ENCODE measurements at places on chromosomes 7 and 10.

DNA sequence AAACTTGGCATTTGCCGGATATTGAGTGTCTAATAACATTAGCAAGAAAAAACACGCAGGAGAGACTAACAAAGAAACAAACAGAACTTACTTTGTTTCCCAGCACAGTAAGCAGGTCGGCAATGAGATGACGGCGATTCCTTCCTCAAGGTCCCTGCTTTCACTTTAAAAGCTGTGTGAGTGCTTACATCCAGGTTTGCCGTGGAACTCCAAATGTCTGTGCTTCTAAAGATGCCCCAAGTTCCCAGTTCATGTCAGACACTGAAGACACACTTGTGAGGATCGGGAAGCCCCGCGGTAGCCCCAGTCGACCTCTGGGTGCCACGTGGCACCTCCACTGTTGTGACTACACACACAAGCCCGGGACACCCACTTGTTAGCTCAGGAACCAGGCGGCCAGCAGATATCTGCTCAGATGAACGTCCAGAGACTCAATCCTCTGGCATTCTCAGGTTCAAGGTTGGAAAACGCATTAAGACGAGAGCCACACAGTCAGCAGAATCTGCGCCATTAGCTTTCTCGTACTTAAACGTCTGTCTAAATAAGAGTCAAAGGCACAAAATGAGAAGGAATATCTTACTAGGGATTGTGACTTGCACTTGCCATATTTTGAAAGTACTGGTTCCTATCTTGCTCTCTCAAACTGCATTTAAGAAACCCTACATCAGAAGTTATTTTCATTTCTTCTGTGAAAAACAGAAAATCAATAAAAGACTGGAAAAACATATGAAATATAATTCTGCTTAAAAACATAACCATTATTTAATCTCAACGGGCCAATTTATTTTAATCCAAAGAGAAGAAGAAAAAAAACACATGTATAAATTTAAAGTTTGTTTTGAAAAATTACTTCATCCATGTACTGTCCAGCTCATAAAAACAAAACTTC lies 207.6 kb upstream of the KLF14 start:
- DNase-seq: no peak

DNA sequence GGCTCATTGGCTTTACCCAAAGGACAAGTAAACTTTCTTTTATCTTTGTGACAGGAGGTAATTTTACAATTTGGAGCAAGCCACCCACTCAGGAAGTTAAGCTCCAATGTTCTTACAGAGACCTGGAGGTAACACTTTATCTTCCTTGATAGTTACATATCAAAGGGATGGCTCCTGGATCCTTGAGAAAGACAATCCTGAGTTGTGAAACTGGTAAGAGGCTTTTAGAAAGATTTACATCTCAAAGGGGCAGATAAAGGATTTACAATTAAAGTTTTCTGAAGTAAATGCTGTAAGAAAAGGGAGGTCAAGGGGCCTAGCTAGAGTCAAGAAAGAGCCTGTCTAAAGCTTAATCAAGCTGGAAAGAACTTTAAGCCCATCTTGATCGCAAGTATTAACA lies 124.4 kb upstream of the ZNF804B start:
- no peak for DNase-seq

DNA sequence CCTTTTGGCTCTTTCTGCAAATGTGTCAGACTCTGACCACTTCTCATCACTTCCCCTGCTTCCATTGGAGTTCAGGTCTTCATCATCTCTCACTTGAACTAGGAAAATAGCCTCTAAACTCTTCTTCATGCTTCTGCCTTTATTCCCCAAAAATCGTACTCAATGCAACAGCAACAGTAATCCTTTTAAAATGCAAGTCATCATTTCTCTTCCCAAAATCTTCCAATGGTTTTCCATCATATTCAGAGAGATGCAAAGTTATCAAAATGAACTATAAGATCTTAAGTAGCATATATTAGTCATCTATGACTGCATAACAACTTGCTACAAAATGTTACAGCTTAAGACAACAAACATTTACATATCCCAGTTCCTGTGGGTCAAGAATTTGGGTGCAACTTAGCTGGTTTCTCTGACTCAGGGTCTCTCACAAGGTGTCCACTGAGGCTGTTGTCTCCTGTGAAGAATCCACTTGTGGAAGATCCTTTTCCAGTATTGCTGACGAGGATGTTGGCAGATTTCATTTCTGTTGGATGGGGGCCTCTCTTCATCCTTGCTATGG lies 31.0 kb upstream of the ETV1 start:
- no peak for DNase-seq

DNA sequence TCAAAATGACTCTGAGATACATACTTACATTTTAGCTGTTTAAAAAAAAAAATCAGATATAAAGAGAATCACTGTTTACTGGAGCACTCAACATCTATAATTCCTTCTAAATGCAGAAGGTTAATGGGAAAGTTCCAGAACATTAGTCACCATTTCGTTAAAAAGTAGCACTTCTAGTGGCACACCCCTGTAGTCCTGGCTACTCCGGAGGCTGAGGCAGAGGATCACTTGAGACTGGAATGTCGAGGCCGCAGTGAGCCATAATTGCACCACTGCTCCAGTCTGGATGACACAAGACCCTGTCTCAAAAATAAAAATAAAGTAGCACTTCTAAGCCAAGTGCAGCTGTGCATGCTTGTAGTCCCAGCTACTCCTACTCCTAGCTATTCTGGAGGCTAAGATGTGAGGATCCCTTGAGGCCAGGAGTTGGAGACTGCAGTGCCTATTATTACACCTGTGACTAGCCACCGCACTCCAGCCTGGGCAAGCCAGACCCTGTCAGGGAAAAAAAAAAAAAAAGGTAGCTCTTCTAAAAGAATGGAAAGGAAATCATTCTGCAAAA lies 2.2 kb downstream of the FGFBP3 start:
- DNase-seq: no peak

DNA sequence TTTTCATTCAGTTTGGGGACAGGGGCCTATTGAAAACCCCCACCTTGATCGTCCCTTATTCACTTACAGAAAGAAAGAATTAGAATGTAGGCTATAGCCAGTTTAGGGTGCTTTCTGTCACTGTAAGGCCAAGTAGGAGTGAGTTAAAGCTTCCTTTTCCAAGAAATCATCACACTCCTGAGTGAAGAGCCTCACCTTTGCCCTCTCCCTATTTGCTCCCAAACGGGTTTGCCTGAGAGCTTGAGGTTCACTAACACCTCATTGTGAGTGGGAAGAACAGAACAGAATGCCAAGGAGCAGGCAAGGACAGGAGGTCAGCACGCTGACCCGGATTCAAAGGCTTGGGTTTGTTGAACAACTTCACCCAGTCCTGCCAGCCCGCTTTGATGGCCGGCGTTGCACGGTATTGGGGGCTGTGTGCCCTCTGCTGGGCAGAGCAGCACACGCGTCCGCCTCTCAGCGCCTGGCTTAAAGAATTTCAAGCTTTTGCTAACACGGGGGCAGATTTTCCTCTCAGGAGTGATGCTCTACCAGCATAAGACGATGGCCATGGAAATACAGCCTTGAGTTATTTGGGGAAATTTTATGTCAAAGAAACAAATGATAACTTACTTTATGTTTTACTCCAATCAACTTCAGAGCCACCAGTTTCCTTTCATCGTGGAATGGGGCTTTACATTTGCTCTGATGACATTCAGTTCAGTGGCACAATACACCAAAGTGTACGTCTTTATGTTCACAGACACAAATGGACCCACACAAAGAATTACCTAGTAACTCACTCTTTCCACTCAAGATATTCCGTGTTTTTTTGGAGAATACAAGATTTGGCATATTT lies 470.0 kb downstream of the SUGCT start:
- DNase-seq: no peak

GRCh38 chr10:108586424-108586823 lies 1336.9 kb downstream of the XPNPEP1 start:
- DNase-seq: no peak

DNA sequence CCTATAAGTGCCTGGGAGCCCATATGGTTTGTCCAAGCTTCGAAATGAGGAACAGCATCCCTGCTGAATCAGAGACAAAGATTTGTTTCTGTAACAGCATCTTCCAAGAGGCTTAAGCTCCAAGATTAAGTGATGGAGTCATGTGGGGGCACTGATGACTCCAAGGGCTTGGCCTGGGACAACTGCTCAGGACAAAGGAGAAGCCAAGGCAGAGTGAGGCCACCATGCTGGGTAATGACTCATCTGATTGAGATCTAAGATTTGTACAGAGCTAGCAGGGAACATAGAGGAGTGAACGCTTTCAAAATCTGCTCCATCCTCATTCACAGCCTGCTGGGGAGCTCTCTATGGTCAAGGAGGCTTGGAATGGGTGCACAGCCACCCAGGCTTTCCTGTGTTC lies 49.3 kb downstream of the C10orf120 start:
- no peak for DNase-seq

DNA sequence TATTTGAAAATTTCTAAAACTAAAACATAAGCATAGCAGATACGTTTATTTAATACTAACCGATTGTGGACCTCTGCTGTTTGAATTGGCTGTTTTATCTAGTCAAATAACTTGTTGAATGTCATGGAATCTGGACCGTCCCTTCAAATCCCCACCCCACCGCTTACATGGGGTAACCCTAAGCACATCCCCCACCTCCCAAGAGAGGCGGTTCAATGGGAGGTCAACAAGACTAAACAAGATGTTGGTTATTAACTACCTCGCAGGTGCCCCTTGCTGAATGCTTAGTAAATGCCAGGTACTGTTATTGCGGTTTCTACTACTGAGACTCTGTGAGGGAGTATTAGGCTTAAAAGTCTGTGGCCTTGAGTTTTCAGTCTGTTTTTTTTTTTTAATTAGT lies 70.9 kb downstream of the DAGLB start:
- no peak for DNase-seq
